Ureter (tissue), 1 donor: ENCODE measurements at places on chromosomes 5 and 9. TPM values are rescaled to one million over a fixed set of nuclear protein-coding genes. Genes with fewer than 3 reads are reported as not detected.

Gene CMYA5
- 33.4 TPM for total RNA-seq

Gene MYMK
- total RNA-seq, result not detected

Gene FOXD4L4
- 0.47 TPM for total RNA-seq

Gene PTGES
- total RNA-seq, result 67.9 TPM

Gene ARID3C
- not detected for total RNA-seq

Gene SEMA5A
- total RNA-seq, result 57.0 TPM

Gene KIF4B
- total RNA-seq, result not detected

Gene KLF9
- total RNA-seq, result 64.5 TPM

Gene SPINK6
- not detected for total RNA-seq

Gene NTNG2
- 2.2 TPM for total RNA-seq

Gene EQTN
- total RNA-seq, result 0.44 TPM

Gene HMMR
- 0.31 TPM for total RNA-seq

Gene HAPLN1
- total RNA-seq, result 0.44 TPM

Gene SLC25A2
- 1.3 TPM for total RNA-seq

Gene PKN3
- 11.1 TPM for total RNA-seq

Gene RGMB
- total RNA-seq, result 20.0 TPM

Gene IGFBPL1
- not detected for total RNA-seq
